ENCODE measurements at places on chromosomes 5 and 9. TPM values are rescaled to one million over a fixed set of nuclear protein-coding genes. Genes with fewer than 3 reads are reported as not detected.
A peak's percentile ranks its signal among the peaks of the same experiment; 100 is the strongest.

UNC5A gene
- 3.7 TPM for total RNA-seq

INSYN2B gene
- not detected for total RNA-seq

IL9 gene
- total RNA-seq: not detected

LTC4S gene
- 5.1 TPM for total RNA-seq

SGCD gene
- total RNA-seq: 0.04 TPM

PCDHA13 gene
- 2.5 TPM for total RNA-seq

PMPCA gene
- 100 TPM for total RNA-seq

BAAT gene
- total RNA-seq: not detected

DNA sequence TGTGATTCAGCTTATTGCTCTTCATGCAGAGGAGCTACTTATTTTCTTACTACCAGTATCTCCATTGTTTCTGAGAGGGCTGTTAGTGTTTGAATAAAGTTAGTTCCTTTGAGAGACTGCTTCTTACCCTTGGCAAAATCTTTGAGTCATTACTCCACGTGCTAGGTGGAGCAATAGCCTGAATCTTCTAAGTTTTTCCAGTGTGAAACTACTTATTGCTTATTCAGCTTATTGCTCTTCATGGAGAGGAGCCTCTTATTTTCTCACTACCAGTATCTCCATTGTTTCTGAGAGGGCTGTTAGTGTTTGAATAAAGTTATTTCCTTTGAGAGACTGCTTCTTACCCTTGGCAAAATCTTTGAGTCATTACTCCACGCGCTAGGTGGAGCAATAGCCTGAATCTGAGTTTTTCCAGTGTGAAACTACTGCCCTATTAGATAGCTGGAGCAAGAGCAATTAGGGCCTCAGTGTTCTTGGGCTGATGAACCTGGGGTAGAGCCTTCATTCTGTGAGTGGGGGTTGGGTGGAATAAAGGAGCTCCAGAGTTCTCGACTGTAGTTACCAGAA is 41.9 kb downstream of the GPBP1 start:
- DNase-seq: no peak

GRCh38 chr5:78648359-78649210 is at the start of gene LHFPL2:
Gene LHFPL2 (minus strand): TSS chr5:78648772. CDS start chr5:78510213, 138,559 bp downstream.
- DNase-seq: peak; percentile 93

DNA sequence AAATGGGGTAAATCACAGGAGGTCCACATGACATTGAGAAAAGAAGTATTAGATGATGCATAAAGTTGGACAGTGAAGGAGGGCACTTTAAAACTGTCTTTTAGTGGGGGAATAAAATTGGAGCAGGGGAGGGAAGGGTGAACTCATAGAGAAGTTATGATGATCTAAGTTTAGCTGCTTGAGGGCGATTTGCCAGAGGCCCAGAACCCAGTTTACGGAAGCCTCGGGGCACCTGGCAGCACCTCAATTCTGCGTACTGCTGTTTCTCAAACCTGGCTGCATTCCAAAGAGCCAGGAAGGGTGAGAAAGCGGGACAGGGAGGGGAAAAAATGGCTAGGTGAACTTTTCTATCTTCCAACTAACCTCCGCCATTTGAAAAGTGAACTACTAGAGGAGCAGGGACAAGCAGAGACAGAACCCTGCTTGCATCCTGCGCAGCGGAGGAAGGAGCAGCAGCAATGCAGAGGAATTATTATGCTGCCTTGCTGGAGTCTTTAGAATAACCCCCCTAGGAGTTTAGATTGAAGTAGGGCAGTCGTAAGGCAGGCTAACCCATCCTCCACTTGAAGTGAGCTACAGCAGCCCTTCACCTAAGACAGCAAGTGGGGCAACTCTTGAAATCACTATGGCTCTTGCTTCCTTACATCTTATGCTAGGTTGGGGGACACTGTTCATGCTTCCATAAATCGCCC is 316.8 kb downstream of the BRINP1 start:
- DNase-seq: no peak

DNA sequence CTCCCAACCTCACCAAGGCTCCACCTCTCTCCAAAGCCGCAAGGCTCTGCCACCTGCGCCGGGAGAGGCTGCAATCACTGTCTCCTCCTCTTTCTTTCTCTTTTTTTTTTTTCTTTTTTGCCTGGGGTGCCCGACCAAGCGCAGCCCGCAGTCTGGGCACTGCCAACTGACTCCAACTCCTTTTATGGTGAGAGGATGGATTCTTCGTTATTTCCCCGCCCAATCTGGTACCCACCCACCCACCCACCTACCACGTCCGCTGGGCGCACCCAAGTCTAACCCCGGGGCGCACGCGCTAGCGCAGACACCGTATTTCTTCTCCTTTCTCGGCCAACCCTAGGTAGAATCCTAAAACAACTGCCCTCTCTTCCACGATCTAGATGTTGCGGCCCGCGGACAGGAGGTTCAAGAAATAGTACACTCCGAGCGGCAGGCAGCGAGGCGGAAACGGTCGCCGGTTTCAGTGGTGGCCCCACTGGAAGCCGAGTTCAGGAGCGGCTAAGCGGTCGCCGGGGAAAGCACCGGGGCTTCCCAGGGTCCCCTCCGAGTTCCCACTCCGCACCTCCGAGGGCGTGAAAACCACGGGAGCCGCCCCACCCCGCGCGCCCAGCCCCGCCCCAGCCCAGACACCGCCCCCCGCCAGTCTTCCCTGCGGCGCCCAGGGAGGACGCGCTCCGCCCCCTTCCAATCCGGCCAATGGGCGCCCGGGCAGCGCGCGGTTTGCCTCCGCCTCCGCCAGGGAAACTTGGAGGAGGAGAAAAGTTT is 385 bp upstream of the PTGER4 start:
- DNase-seq: peak; percentile 94

- no peak for DNase-seq
Observed at GRCh38 chr5:35623991-35624390, 6.3 kb downstream of the SPEF2 start.

GRCh38 chr9:84170521-84171141 is 169.9 kb downstream of the SLC28A3 start:
- peak; percentile 58 for DNase-seq

DNA sequence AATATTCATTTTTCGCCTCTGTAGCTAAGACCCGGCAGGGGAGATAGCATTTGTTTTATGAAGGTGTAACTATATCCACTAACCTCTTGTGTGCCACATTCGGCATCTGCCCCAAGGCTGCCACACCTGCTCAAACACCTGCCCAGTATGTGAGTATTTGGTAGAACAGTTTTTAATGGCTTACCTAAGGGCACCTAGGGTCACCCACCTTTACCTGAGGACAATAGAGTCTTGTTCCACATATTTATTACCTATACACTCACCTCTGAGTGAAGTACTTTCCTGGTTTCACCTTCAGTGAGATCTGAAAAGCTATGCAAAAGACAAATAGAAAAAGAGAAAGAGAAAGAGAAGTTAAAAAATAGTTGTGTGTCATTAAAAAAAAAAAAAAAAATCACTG is 68.0 kb upstream of the PIP5K1B start:
- no peak for DNase-seq

GRCh38 chr5:54900984-54901725 is 84.2 kb downstream of the ESM1 start:
- DNase-seq: no peak

- DNase-seq: peak; percentile 10
Observed at GRCh38 chr9:84270847-84271530, 69.6 kb downstream of the SLC28A3 start.

- DNase-seq: no peak
Observed at GRCh38 chr5:157172403-157172802, 6.3 kb upstream of the GARIN3 start.

DNA sequence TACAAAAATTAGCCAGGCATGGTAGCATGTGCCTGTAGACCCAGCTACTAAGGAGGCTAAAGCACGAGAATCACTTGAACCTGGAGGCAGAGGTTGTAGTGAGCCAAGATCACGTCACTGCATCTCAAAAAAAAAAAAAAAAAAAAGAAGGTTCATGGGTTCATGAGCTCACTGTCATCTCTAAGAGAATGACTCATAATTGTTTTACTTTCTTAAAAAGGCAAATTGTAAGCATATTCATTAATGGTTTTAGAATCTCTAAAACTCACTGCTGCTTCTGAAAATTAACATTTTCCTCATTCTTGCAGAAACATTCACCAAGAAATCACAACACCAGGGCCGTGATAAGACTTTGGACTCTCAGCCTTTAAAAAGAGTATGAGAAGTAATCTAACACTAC is 103.6 kb downstream of the GNA14 start:
- DNase-seq: no peak

GRCh38 chr9:27504259-27504658 is 19.8 kb upstream of the IFNK start:
- no peak for DNase-seq

- DNase-seq: peak; percentile 25
Observed at GRCh38 chr9:124843456-124844034, 9.7 kb upstream of the WDR38 start.

GRCh38 chr5:133694181-133694831 is 82.0 kb upstream of the FSTL4 start:
- DNase-seq: no peak

DNA sequence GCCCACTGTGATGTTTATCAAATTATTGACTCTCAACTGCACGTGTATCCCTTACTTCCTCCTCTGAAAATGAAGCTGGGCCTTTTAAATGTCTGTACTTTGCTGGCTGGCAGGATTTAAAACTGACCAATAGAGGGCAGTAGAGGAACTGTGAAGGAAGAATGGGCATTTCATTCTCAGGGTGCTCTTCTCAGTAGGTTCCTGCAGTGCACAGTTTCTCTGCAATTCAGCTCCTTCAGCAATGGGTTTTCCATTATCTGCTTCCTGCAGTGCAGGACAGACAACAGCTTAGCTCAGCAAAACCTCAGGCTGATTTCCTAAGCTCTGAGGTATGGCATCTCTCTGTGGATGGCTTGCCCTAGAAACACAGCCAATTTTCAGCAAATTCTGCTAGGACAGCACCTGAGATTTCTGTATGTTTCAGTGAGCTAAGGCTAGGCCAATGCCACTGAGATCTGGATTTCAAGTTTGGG is 298.4 kb upstream of the PRDM9 start:
- peak; percentile 52 for DNase-seq

GRCh38 chr5:32329395-32329834 is 16.7 kb upstream of the MTMR12 start:
- DNase-seq: peak; percentile 84

GRCh38 chr5:2695200-2695891 is 56.1 kb downstream of the IRX2 start:
- DNase-seq: peak; percentile 35

GRCh38 chr5:178230879-178231538 is 1.6 kb downstream of the PHYKPL start:
- DNase-seq: no peak

GRCh38 chr9:22129633-22130032 is 120.5 kb upstream of the CDKN2B start:
- DNase-seq: no peak

DNA sequence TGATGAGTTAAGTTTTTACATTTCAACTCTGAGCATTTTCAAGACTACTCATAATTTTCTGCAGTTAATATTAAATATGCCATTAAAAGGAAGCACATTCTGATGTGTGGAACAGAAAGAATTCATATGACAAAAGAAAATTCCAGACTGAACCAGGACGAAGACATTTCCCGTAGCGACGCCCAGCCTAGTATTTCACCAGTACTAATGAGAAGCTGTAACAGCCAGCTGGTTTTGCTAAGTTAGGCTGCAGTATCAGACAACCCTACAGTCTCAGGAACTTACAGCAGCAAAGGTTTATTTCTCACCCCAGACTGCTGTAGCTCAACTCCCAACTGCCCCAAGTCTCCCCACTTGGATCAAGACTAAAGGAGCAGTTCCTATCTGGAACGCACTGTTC is 91.6 kb downstream of the TMEM174 start:
- DNase-seq: no peak

DNA sequence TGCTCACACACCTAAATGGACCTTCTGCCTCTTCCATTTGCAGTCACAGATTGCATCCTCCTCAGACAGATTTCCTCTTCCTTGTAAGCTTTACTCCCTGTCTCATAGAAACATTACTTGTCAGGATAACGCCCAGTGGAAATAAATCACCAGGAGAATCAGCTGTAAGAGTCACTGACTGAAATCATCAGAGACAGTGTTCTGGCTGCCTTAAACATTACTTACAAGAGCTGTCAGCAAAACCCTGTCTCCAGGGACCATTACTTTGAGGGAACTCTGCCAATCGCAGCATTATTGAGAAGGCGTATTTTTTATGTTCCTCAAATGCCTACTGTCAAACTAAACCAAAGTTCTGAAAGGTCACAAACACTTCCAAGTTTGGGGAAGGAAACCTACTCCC is 5.9 kb downstream of the DPYSL3 start:
- no peak for DNase-seq

DNA sequence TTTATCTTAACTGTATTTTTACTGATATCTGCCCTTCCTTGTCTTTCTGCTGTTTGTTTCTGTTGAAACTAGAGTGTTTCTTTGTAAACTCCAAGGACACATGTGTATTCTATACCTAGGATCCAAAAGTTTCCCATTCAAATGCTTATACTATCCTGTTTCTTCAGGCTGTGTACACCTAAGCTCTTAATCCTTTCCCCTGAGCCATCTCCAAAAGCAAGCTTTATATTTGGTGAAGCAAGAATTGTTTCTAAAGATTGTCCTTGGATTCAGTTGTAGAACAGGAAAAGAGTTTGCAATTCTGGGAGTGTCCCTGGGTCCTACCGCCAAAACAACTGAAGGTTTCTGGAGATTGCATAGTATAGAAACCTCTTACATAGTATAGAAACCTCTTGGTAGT is 65.9 kb downstream of the CWC27 start:
- no peak for DNase-seq

- peak; percentile 41 for DNase-seq
Observed at GRCh38 chr5:134174841-134175839, 1.6 kb downstream of the SKP1 start.
